ENCODE measurements at places on chromosomes 7 and 10. TPM values are rescaled to one million over a fixed set of nuclear protein-coding genes. Genes with fewer than 3 reads are reported as not detected.

LRMDA gene
- 25.7 TPM for total RNA-seq

DNA sequence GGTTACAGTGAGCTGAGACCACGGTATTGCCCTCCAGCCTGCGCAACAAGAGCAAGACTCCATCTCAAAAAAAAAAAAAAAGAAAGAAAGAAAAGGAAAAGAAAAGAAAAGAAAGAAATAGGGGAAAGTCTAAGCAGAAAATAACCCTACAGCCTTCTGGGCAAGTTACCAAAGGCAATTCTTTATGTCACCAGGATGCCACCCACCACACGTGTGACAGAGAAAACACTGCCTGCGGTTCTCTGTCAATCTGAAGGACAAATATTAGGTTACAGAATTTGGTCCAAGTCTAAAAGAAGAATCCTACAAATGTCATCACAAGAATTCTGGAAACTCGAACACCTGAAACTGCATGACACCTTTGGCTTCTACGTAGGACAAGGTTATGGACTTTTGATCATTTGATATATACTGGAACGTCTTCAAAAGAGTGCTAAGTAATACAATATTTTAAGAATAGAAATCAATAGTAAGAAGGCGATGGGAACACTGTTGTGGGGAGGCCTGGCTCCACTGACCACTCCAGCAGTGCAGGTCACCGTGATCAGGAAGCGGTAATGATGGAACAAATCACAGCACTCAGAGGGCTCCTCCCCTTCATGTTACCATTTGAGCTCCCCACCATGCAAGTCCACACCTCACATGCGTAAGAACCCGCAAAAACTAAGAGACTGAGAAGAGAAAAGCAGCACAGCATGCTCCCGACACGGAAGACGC lies 75.8 kb downstream of the MAD1L1 start:
- no peak for DNase-seq

OR13A1 gene
- not detected for total RNA-seq

ZNF735 gene
- total RNA-seq: not detected

All from glomerular endothelial cell (primary cell).